ENCODE measurements at places on chromosomes 3 and 15.

GRCh38 chr3:50181985-50182384 is 9.4 kb upstream of the GNAT1 start:
- no peak for DNase-seq

DNA sequence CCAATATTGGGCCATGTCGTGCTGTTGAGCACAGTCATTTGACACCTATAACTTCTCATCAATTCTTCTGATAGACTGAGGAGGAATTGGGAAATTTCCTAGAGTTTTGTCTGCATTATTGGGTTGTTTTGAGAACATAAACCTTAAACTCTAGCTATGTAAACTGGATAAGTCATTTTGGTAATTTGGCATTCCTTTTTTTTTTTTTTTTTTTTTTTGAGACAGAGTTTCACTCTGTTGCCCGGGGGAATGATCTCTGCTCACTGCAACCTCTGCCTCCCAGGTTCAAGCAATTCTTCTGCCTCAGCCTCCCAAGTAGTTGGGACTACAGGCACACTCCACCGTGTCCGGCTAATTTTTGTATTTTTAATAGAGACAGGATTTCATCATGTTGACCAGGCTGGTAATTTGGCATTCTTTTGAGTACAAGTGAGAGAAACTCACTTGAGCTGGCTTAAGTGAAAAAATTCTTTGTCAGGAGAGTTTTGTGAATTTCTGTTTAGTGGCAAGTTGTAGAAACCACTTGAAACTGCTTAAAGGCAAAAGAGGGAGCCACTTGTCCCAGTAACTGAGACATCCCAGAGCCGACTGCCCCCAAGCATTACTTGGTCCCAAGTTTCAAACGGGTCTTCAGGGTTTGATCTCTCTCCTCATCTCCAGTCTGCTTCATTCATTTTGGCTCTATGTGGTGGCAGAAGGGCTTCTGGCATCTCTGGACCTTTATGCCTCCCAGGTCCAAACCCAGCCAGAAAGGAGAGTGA is 34.9 kb downstream of the FLNB start:
- no peak for DNase-seq

- DNase-seq: no peak
Observed at GRCh38 chr3:187196573-187197334, 532 bp upstream of the RTP1 start.

- DNase-seq: peak; percentile 56
Observed at GRCh38 chr3:134600685-134601463, 49.9 kb downstream of the KY start.
